Retina (tissue), 1 donor: ENCODE measurements at places on chromosomes 2 and 18.
A peak's percentile ranks its signal among the peaks of the same experiment; 100 is the strongest.

DNA sequence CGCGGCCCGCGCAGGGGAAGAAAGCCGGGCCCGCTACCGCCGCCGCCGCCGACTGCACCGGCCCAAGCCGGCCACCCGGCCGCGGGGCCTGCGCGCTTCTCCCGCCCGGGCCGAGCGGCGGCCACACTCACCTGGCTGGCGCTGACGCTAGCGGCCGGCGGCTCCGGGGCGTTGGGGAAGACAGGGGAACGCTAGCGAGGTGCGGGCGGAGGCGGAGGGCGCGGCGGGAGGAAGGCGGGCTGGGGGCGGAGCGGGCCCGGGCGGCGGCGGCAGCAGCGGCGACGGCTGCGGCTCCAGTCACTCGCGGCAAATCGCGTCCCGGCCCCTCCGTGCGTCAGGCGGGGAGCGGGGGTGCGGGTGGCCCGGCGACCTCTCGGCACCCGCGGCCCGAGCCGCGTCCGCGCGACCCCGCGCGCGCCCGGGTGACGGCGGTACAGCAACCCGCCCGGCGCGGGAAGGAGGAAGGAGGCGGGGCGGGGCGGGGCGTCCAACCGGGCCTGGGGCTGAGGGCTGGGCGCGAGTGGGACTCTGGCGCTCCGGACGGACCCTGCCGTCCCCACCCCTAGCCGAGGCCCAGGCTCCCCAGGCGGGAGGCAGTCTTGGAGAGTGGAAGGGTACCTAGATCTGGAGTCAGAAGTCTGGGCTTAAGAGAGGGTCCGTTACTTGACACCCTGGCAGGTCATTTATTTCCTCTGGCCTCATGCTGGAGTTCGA is at the start of gene SESTD1:
Gene SESTD1, minus strand, starts transcription at position 465 of the 714 bp plus-strand sequence. CDS start 72,991 bp downstream, outside the sequence.
- peak; percentile 84 for DNase-seq

- DNase-seq: peak; percentile 27
Measured at GRCh38 chr2:181190711-181191110, 210.3 kb downstream of the UBE2E3 start.

- no peak for DNase-seq
Measured at GRCh38 chr2:179263015-179263414, 1.6 kb downstream of the SESTD1 start.

- no peak for DNase-seq
Measured at GRCh38 chr2:131521961-131522781, 5.5 kb upstream of the CCDC74A start.

DNA sequence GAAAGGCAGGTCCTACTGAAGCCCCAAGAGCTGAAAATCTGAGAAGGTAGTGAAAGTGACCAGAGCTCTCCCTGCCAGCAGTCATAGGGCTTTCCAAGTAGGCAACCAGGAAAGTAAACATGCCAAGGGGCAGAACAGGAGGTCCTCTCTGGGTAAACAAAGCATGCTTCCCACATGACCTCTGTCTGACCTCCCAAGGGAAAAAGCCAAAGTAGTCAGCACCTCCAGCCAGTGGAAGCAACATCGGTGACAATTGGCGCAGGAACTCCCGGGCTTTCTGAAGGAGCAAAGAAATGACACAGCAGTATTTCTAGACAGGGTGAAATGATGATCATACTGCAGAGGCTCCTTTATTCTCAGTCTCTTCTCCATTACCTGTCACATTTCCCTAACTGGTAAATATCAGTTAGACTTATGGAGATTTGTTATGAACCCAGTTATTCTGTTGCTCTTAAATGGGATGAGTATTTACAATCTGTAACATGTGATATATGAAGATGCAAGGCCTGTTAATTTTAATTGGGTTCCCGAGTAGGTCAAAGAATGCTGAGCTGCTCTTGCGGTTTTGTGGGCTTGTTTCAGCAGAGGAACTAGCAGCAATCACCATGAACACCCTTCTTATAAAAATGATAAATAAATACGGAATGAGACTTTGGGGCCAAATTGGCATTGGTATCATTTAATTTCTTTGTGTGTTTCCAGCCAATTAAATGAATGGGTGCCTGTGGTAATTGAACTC is 321.0 kb downstream of the RND3 start:
- no peak for DNase-seq

DNA sequence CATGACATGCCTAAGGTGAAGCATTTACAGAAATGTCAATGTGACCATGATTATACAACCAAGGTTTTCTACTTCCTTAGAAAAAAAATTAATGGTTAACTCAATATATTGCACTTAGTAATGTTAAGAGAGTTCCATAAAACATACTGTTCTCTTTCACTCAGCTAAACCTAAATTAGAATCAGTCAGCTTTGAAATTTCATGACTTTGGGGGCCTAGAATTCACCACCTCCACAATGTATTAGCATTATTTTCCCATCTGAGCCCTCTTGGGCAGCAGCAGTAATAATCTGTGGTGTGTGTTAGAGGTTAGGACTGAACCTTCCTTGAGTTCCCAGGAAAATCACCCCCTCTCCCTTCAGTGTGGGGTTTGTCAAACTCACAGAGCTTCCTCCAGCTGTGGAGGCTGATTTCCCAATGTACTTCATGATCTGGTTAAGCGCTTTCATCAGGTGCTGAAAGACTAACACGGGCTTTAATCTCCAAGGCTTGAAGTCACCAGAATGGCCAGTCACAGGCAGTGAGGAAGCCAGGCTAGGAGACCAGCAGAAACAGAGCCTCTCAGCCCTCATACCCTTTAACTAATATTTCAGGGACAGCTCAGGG is 7.1 kb upstream of the UPP2 start:
- DNase-seq: no peak

GRCh38 chr2:60898567-60898966 is 17.2 kb downstream of the REL start:
- no peak for DNase-seq

- DNase-seq: no peak
Measured at GRCh38 chr2:45816272-45816671, 164.8 kb downstream of the PRKCE start.

- DNase-seq: no peak
Measured at GRCh38 chr2:44843086-44843485, 98.4 kb upstream of the SIX3 start.

GRCh38 chr2:16626497-16626896 is 39.1 kb downstream of the CYRIA start:
- no peak for DNase-seq

- DNase-seq: peak; percentile 83
Measured at GRCh38 chr2:88350331-88351248, 101.9 kb downstream of the FOXI3 start.

- no peak for DNase-seq
Measured at GRCh38 chr18:11760498-11761167, 71.6 kb downstream of the GNAL start.

DNA sequence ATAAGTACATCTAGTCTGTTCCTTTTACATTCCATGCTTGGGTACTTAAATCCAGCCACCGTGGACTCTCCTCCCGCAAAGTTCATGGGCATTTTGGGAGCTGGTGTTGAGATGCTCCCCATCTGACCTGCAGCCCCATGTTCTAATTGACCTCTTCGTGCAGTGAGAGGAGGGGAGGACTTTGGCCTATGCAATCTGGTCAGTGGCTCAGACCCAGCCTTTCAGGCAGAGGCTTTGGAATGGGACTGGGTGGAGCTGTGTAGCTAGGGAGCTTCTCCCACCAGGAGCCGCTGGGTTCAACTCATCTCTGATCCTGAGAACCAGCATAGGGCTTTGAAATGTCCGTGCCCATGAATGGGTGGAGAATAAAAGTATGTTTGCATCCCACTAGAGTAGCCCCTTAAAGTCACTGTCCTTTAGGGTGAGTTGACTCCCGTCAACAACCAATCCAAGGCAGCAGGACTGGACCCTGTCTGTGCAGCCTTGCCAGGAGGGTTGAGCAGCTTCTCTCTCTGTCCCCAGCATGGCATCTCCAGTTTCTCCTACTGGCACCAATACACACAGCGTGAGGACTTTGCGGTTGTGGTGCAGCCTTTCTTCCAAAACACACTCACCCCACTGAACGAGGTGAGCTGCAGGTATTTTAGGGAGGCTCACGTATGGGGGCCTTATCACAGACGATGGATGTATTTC is 120.0 kb upstream of the PPP1CB start:
- no peak for DNase-seq

- DNase-seq: peak; percentile 93
Measured at GRCh38 chr2:60756097-60757087, at the start of gene PAPOLG. TSS of gene PAPOLG (plus strand) at chr2:60756268. CDS start at chr2:60756479, 211 bp downstream.

GRCh38 chr18:51622702-51623101 is 425.2 kb upstream of the MEX3C start:
- peak; percentile 64 for DNase-seq

DNA sequence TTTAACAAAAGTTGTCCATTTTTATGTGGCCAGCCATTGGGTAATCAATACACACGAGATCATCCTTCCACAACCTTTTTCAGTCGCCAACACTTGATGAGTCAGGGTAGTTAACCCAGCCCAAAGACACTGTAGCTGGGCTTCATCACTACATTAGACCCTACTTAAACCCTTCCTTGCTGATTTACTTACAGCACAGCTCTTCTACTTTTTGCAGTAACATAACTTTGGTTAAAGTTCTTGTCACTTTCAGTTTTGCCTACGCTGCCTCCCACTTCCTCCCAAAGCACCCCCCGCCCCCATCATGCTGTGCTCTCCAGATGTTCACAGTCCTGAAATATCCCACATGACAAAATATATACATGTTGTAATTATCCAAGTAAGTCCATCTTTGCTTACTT is 103.6 kb downstream of the CDK15 start:
- no peak for DNase-seq

DNA sequence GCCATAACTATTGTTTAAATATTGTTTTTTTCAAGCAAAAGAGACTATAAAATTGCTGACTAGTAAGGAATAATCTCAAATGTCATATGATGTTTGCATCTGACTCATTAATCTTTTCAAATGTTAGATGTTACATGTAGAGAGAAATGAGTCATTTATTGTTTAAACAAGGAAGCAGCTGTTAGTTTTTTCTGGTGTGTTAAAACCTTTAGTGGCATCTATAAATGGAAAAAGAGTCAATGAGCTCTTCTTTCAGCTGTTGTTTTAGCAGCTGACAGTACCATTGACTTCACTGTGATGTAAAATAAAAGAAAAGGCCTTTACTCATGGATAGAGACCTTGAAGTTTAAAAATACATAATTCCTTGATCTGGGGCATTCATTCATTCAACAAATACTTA is 1.8 kb upstream of the KLHL41 start:
- DNase-seq: no peak

DNA sequence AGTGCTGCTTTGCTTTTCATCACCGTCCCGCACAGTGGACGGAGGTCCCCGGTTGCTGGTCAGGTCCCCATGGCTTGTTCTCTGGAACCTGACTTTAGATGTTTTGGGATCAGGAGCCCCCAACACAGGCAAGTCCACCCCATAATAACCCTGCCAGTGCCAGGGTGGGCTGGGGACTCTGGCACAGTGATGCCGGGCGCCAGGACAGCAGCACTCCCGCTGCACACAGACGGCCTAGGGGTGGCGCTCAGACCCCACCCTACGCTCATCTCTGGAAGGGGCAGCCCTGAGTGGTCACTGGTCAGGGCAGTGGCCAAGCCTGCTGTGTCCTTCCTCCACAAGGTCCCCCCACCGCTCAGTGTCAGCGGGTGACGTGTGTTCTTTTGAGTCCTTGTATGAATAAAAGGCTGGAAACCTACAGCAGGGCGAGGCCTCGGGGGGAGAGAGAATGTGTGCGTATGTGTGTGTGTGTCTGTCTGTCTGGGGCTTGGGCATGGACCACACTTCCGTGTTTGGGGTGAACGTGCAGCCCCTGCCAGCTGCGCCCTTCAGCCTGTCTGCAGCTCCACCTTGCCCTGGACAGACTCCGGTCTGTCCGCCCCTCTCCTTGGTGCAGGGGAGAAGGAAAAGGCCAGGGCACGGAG is 32.3 kb downstream of the GPC1 start:
- DNase-seq: peak; percentile 32

DNA sequence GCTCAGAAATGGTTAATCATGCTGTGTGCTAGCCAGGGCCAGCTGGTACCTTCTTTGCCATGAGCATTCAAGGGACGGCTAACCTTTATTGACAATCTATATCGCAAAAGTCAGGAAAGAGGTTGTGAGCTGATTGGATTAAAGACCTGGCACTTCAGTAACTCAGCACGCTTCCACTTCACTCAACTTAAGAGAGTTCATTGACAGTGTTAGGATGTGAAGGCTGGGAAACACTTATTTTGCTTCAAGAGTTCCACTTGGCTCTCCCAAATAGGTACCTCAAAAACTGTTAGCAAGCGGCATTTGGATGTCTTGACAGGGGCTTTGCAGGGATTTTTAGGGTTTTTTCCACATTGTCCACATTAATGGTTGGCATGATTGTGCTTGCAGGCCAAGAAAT is 25.1 kb upstream of the TXNDC2 start:
- DNase-seq: no peak

DNA sequence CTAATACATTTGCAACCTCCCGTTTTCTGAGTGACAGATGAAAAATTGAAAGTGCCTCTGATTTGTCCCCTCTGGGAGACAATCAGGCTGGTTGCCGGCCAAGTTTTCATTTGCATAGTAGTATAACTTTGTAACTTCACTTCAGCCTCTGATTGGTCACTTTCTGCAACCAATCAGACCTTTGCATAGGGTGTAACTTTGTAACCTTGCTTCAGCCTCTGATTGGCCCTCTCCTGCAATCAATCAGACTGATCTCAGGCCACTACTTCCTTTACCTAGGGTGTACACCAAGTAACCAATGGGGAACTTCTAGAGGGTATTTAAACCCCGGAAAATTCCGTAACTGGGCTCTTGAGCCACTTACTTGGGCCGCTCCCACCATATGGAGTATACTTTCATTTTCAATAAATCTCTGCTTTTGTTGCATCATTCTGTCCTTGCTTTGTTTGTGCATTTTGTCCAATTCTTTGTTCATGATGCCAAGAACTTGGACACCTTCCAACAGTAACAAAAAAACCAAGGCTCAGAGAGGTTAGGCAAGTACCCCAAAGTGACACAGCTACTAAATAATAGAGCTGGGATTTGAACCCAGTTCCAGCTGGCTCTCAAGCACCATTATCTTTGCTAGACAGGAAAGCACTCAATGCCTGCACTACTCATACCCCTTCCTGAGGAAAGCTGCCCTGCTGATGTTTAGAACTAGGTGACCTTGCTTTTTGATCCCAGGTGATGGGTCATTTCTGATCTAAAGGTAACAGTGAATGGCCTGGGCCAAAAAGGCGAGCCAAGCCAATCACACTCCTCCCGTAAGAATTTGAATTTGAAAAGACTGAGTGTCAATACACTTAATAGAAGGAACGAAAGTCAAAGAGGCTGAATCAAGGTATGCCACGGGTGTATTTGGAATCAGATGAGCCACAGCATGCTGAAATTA is 10.9 kb upstream of the MYOM1 start:
- DNase-seq: no peak

DNA sequence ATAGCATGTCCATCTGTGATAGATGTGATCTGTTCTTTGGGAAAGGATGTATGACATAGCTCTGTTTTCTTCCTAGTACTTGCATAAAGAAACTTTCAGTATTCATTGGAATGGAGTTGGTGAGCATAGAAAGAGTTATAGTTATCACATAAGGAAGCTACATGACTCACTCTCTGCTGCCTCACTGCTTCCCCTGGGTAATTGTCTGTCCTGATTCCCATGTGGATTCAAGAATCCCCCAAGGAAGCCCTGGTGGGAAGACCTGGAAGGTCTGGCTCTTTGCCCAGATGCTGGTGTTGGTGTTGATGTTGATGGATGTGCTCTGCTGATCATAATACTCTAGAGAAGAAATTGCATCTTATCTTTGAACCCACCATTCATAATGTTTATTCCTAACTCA is 60.6 kb downstream of the PTPN4 start:
- DNase-seq: no peak
